ENCODE measurements at places on chromosomes 1 and 21. TPM values are rescaled to one million over a fixed set of nuclear protein-coding genes. Genes with fewer than 3 reads are reported as not detected.

DNA sequence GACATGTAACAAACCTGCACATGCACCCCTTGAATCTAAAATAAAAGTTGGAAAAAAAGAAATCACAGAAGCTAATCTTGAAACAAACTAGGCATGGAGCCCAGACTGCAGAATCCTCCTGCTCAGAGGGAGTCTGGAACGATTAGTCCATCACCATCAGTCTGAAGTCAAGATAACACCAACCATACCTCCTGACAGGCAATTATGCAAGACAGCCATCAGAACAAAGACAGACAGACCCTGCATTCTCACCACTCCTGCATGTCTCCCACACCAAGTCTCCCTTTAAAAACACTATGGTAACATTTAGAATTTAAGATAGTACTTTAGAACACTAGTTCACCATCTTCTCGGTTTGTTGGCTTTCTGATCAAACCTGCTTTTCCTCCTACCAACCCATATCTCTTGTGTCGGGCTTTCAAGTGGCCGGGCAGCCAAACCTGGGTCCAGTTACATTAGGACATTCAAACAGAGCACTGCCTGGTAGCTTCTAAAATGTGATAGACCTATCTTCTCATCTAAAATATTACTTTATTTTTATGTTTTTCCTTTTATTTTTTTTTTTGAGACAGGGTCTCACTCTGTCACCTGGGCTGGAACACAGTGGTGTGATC, 10.1 kb downstream of the YARS1 start:
- DNase-seq = no peak

- no peak for DNase-seq
Measured at GRCh38 chr1:2282556-2283270, 54.6 kb downstream of the SKI start.

DNA sequence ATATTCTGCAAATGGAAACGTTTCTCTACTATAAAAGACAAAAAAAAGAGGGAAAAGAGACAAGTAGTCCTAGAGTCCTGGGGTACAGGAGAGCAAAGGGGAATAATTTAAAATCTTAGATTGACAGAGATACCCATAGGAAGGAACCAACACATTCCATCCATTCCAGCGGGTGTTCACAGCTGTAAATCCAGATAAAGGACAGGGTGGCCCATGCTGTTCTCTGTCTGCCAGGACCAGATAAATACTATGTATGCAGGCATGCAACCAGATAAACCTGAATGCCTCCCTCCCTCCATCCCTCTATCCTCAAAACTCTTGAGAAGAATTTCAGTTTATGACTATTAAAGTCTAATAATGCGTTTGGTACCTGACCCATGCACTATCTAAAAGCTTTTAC, 131.8 kb downstream of the PTPN14 start:
- DNase-seq = no peak

GRCh38 chr21:43021191-43021590, 46.8 kb downstream of the PKNOX1 start:
- no peak for DNase-seq

DNA sequence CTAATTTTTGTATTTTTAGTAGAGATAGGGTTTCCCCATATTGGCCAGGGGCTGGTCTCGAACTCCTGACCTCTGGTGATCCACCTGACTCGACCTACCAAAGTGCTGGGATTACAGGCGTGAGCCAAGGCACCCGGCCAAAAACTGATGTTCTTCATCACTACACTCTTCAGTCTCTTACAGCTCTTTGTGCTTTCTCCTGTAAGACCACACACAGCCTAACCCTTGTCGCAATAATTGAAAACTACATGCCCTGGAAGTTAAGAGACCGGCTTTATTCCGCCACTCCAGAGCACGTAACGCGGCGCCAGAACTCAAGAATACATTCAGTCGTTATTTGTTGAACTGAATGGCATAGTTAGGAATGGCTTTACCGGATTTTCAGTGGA, 552 bp downstream of the GPATCH4 start:
- DNase-seq = no peak

- DNase-seq = peak; percentile 56
Measured at GRCh38 chr1:66374561-66375111, 159.3 kb upstream of the SGIP1 start.

GRCh38 chr1:200837931-200838571, 34.7 kb upstream of the GPR25 start:
- peak; percentile 27 for DNase-seq

GRCh38 chr1:58346036-58346355, 200.5 kb downstream of the OMA1 start:
- no peak for DNase-seq

GRCh38 chr21:14911351-14911750, 153.4 kb downstream of the NRIP1 start:
- DNase-seq = no peak

GRCh38 chr21:17461014-17461413, 51.8 kb upstream of the CXADR start:
- DNase-seq = no peak

DNA sequence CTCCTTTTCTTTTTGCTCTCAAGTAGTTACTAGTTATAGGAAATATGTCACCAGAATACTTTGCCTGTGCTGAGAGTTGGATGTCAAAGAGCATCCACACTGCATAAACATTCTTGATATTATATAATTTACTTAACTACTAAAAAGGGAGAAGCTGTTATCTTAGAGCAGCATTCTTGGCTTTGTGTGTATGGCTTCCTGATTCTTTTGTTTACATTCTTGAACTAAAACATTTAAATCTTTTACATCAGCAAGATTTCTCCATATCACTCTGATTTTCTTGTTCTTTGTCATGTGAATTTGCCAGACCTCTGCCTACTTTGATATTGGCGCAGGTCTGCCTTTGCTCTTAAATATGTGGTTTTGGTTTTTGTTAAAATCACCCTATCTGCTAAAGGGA, 48.8 kb downstream of the SUCO start:
- no peak for DNase-seq

DNA sequence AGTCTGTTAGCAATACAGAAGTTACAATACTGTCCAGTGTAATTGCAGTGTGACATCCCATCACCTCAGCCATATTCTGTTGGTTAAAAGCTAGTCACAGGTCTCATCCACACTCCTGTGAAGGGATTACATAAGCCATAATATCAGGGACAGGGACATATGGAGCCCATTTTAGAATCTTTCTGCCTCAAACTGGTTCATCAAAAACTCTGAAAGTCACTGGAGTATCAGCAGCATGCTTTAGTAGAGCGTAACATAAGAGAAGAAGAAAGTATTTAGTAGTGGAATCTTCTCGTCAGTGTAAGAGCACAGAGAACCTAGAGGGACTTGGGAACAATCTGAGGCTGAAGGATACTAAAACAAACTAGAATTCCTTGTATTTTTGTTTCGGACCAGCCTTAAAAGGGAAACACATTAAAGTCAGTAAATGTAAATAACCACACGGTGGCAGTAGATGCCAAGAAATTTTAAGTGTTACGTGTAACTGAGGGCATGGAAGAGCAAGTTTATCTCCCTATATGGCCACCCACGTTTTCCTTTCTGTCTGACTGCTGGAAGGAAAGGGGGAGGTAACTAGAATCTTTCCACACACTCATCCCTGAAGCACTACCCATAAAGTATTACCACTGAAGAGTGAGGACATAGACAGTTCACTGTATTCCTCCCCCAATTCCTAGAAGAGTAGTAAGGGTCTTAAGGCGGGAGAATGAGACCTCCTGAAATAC, 41.6 kb upstream of the AGL start:
- DNase-seq = peak; percentile 75

DNA sequence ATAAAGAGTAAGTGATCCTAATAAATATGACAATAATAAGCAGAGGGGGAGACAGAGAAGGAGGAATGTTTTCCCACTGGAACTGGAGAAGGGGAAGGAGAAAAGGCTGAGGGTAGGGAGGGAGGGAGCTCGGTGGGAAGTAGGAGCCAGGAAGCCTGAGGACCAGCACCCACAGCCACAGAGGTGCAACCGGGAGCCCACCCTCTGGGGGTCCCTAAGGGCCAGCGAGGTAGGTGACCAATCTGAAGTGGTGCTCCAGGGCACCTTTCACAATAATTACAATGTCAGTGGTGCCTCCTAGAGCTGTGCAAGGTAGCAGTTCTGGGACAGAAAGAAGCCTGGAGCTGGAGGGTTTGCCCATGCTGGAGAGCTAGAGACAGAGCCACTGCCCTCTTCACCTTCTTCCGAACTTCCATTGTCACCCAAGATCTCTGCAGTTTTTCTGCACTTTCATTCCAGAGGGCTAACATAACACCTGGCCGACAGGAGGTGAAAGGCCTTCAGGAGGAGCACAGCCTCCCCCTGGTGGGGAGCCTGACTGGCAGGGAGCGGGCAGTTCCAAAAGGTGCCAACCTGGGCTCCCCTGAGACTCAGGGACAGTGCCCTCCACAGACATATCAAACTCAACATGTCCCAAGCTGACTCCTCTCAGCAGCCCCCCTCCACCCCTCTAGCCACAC, 4.1 kb upstream of the AHCYL1 start:
- DNase-seq = no peak

GRCh38 chr21:40562242-40563002, 284.5 kb downstream of the DSCAM start:
- no peak for DNase-seq

- DNase-seq = peak; percentile 19
Measured at GRCh38 chr1:227946624-227947385, 927 bp downstream of the WNT9A start.

DNA sequence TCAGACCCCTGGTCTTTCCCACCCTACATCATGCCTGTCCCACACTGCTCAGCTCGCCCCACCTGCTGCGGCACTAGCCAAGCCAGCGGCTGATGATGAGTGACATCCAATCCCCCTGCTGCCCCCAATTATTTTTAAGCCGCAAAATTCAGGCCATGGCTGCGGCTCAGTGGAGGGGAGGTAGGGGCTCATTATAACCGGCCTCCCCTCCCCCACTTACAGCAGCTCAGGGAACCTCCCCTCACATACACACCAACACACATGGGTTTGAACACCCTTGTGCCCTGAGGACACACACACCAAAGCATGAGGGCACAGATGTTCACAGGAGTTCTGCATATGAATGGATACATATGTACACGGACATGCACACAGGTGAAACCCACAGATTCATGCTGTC, 5.3 kb downstream of the ADGRB2 start:
- DNase-seq = no peak

DNA sequence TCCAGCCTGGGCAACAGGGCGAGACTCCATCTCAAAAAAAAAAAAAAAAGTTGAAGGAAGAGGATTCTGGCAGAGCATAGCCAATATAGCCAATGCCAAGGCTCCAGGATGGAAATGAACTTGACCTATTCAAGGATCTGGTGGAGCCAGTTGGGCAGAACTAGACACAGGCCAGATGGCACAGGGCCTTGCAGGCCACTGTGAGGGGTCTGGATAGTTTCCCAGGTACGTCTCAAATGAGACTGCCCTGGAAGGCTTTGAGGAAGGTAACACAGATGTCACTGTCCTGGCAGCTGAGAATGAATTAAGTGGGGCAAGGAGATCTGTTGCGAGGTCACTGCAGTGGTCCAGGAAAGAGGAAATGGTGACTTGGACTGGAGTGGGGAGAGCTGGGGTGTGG, 12.0 kb upstream of the ARHGEF19 start:
- DNase-seq = no peak

DNA sequence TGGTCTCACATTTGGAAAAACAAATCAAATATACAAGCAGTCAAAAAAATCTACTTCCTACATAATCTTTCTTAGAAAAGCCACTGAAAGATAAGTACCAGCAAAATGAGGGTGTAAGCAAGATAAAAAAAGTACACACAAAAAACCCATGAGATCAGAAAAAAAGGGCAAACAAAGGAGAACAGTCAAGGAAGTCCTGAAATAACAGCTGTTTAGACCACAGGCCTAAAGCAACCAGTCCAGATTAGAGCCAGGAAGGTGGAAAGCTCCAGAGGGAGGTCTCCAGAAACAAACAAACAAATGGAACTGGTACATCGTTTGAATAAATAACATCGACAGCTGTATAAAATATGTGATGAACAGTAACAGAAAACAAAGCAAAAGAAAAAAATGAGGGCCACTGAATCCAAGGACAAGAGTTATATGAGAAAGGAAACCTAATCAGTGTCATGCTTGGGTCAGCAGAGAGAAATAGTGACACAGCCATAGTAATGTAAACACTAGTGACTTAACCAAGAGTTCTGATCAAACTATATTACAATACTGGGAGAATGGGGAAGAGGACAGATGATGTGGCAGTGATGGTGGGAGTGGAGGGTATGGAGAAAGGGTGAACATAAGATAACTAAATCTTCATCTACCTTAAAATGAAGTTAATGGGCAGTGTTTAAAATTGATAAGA, 67.5 kb downstream of the NVL start:
- DNase-seq = no peak

GRCh38 chr1:199404191-199404590, 623.3 kb upstream of the NR5A2 start:
- DNase-seq = peak; percentile 40

GRCh38 chr1:147281950-147282349, 39.5 kb downstream of the CHD1L start:
- DNase-seq = no peak

- no peak for DNase-seq
Measured at GRCh38 chr1:174990382-174990999, 9.3 kb upstream of the CACYBP start.

GRCh38 chr1:86154571-86155050, 2.0 kb downstream of the COL24A1 start:
- DNase-seq = no peak

- DNase-seq = no peak
Measured at GRCh38 chr1:150473659-150474058, 13.6 kb upstream of the TARS2 start.

- no peak for DNase-seq
Measured at GRCh38 chr1:25461849-25462248, 31.2 kb downstream of the MACO1 start.

GRCh38 chr1:11262171-11263049, at the start of gene MTOR:
Gene MTOR, minus strand, starts transcription at chr1:11262551. Its CDS starts 3,142 bp downstream, at chr1:11259409.
- peak; percentile 100 for DNase-seq

GRCh38 chr1:221190249-221190648, 311.0 kb downstream of the HLX start:
- DNase-seq = no peak

- no peak for DNase-seq
Measured at GRCh38 chr1:235075777-235076308, 52.8 kb downstream of the TOMM20 start.

- no peak for DNase-seq
Measured at GRCh38 chr1:222749927-222750326, 12.9 kb downstream of the FAM177B start.

GFI1 gene
- total RNA-seq = 1.2 TPM

LIPI gene
- total RNA-seq = not detected

CASQ1 gene
- total RNA-seq = 0.99 TPM

DISC1 gene
- 22.1 TPM for total RNA-seq

PSMA5 gene
- total RNA-seq = 67.6 TPM

CHIA gene
- not detected for total RNA-seq

ALX3 gene
- total RNA-seq = 1.8 TPM

RGS16 gene
- total RNA-seq = 13.1 TPM

ST6GALNAC3 gene
- total RNA-seq = 29.9 TPM

TAS1R3 gene
- total RNA-seq = 0.44 TPM

CFH gene
- total RNA-seq = 183 TPM

ITLN1 gene
- 1.1 TPM for total RNA-seq

Data from spinal cord (tissue), 10 donors.